Gastrocnemius medialis (tissue), 4 donors: ENCODE measurements at places on chromosomes 3 and 15.
A peak's percentile ranks its signal among the peaks of the same experiment; 100 is the strongest.

GRCh38 chr15:57751177-57751800, 44.8 kb downstream of the POLR2M start:
- no peaks in the 10 kb centered on the region for H3K36me3 ChIP-seq
- no peak overlapping the region for H3K4me3 ChIP-seq
- DNase-seq = no peak

- H3K27me3 ChIP-seq = no peaks in the 10 kb centered on the region
- DNase-seq = peak; percentile 76
- peak overlapping the region; percentile 90 for H3K27ac ChIP-seq
- peak overlapping the region; percentile 40 for H3K4me3 ChIP-seq
- peaks cover 25% of the 10 kb centered on the region for H3K4me1 ChIP-seq
These were observed 28.5 kb downstream of the BTD start for GRCh38 chr3:15629860-15630597.

DNA sequence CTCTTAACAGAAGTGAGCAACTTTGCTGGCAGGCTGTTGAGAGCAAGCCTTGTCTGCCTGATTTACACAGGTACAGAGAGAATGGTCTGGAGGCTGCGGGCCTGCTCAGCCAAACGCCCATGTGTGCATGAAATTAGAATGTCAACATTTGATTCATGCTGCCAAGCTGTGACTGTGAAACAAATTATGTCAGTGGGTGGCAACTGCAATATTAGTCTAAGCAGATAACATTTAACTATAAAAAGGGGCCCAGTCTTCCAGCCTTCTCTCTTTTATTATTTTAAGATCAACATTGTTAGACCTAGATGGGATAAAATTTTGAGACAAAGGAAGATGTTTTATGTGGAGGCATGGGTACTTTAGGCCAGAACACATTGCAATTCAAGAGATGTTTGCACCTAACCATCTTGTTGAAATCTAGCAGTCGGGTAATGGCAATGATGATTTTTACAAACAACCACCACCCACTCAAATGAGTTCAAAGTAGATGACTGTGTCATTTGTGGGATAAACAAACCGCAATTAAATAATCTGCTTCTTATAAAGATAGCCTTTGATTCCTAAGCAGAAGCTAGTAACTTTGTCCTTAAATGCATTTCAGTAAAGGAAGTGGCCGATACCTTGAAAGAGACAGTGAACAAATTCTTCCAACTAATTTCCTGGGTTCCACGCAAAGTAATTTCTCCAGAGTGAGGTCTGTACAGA, 70.2 kb downstream of the FOXB1 start:
- no peaks in the 10 kb centered on the region for H3K36me3 ChIP-seq
- H3K4me3 ChIP-seq = no peak overlapping the region
- H3K4me1 ChIP-seq = no peaks in the 10 kb centered on the region

DNA sequence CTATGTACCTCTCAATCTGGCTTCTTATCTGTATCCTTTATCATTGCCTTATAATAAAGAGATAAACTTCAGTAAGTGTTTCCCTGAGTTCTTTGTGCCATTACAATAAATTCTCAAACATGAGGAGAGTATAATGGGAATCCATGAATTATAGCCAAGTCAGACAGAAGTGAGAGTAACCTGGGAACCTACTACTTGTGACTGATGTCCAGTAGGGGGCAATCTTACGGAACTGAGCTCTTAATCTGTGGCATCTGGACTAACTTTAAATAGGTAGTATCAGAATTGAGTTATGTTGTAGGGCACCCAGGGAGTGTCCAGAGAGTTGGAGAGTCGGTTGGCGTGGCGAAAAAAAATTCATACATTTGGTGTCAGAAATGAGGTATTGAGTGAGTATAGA, 542.6 kb downstream of the ZBBX start:
- H3K27me3 ChIP-seq = no peaks in the 10 kb centered on the region
- no peak overlapping the region for H3K27ac ChIP-seq
- H3K4me1 ChIP-seq = no peaks in the 10 kb centered on the region
- no peaks in the 10 kb centered on the region for H3K36me3 ChIP-seq
- no peak for DNase-seq
- no peak overlapping the region for H3K4me3 ChIP-seq

- no peaks in the 10 kb centered on the region for H3K4me1 ChIP-seq
- DNase-seq = no peak
- no peaks in the 10 kb centered on the region for H3K27me3 ChIP-seq
- no peak overlapping the region for H3K27ac ChIP-seq
These were observed 120.3 kb downstream of the LRRK1 start for GRCh38 chr15:101039461-101039860.

- H3K27ac ChIP-seq = no peak overlapping the region
- no peak overlapping the region for H3K4me3 ChIP-seq
- H3K4me1 ChIP-seq = no peaks in the 10 kb centered on the region
- H3K27me3 ChIP-seq = no peaks in the 10 kb centered on the region
These were observed 61.0 kb downstream of the OTOL1 start for GRCh38 chr3:161557445-161558150.

DNA sequence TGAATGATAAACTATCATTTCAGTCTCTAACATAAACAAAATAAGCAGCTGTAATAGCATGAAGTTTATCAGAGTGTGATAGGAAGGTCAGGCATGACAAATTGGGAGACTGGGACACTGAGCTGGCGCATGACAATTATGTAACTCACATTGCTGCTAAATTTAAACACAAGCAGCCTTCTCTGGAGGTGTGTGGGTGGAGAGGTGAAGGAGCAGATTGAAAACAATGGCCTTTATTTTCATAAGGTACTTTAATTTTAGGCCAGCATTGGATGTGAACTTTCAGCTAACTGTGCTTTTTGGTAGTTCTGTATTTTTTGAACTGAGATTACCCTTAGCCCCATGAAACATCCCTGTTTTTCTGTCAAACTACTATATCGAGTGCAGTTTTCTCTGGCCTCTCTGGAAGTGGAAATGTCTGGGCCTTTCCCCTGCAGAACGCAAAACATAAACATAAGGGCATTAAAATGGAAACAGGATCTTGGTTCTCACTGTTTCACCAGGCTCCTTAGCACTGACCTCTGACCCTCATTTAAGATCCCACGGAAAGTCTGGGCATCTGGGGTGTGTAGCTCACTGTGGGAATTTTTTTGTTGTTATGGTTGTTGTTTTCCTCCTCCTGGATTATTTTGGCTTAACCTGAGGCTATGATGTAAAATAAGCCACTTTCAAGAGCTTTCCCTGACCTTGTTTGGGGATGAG, 160.1 kb upstream of the DPH6 start:
- peak; percentile 42 for DNase-seq
- no peaks in the 10 kb centered on the region for H3K27me3 ChIP-seq
- H3K4me3 ChIP-seq = no peak overlapping the region
- H3K4me1 ChIP-seq = peaks cover 17% of the 10 kb centered on the region
- no peaks in the 10 kb centered on the region for H3K36me3 ChIP-seq

DNA sequence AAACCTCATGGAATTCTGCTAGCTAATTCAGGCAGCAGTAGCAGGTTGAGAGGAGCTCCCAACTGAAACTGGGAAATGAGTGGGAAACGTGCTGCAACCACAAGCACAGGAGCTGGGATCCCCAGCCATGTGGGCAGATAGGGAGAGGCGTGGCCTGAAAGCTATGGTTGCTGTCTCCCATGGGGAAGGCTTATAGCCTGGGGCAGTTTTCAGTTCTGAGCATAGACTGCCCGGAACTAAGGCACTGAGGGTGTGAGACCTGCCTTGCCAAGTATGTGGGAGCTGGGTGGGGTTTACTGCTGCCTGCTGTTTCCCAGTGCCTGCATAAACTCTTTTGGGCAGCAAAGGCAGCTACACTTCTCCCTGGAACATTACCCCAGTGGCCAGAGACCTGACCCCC, 229.5 kb downstream of the TUSC7 start:
- H3K4me3 ChIP-seq = no peak overlapping the region
- no peaks in the 10 kb centered on the region for H3K27me3 ChIP-seq
- no peaks in the 10 kb centered on the region for H3K4me1 ChIP-seq
- DNase-seq = no peak
- H3K36me3 ChIP-seq = no peaks in the 10 kb centered on the region

DNA sequence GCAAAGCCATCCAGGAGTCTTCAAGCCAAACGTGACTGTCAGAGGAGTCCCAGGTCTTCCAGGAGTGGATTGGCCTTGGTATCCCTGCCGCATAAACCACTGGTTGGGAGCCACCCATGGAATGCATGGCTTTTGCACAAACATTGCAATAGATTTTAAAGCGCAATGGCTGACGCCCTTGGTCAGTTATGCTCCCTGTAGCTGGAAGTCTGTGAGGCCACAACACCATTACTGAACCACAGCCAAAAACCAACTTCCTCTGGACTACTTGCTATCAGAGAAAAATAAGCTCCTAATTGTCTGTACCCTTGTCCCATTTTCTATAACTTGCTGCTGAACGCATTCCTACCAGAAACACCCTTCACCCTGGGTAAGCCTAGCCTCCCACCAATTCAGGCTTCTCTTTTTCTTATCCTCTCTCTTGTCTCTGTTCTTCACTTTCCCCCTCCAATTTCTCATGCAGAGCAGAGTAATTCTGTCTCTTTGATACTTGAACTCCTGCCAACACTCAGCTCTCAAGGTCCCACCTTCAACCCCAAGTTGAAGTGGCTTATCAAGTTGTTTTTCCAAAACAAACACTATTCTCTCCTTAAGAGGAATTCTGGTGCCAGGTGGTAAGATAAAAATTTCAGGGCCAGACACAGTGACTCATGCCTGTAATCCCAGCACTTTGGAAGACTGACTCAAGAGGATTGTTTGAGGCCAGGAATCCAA, 176.4 kb upstream of the UBE2E1 start:
- H3K27me3 ChIP-seq = no peaks in the 10 kb centered on the region
- H3K4me3 ChIP-seq = no peak overlapping the region
- DNase-seq = no peak

- H3K27ac ChIP-seq = no peak overlapping the region
- no peaks in the 10 kb centered on the region for H3K36me3 ChIP-seq
- H3K27me3 ChIP-seq = no peaks in the 10 kb centered on the region
- H3K4me3 ChIP-seq = no peak overlapping the region
- DNase-seq = no peak
- H3K4me1 ChIP-seq = no peaks in the 10 kb centered on the region
These were observed 200.7 kb downstream of the KCNH8 start for GRCh38 chr3:19348941-19349564.

DNA sequence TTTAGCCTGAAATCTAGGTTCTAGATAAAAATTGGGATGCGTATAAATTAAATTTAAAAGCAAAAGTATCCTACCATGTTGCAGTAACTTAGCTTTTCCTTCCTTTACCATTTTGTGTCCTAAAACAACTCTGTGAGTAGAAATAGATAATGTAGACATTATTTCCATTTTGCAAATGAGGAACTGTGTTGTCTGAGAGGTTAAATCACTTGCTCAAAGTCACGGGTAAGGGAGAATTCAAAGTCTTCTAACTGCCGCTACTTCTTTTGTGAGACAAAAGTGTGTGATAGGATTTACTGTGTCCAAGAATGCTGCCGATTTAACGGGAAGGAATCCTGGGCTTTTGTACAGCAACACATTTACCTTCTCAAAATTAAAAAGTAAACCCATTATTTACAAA, 40.7 kb downstream of the MYO1E start:
- no peak overlapping the region for H3K4me3 ChIP-seq
- no peaks in the 10 kb centered on the region for H3K27me3 ChIP-seq
- no peak overlapping the region for H3K27ac ChIP-seq
- no peaks in the 10 kb centered on the region for H3K36me3 ChIP-seq
- peaks cover 8% of the 10 kb centered on the region for H3K4me1 ChIP-seq

GRCh38 chr15:60757831-60758570, 279.1 kb upstream of the ICE2 start:
- H3K27ac ChIP-seq = no peak overlapping the region
- DNase-seq = no peak
- H3K4me1 ChIP-seq = peaks cover 50% of the 10 kb centered on the region
- H3K36me3 ChIP-seq = no peaks in the 10 kb centered on the region
- H3K27me3 ChIP-seq = no peaks in the 10 kb centered on the region

GRCh38 chr3:114011059-114011797, 45.1 kb downstream of the CCDC191 start:
- no peaks in the 10 kb centered on the region for H3K27me3 ChIP-seq
- no peak overlapping the region for H3K4me3 ChIP-seq
- no peak for DNase-seq
- no peaks in the 10 kb centered on the region for H3K4me1 ChIP-seq
- no peak overlapping the region for H3K27ac ChIP-seq

GRCh38 chr3:172201136-172201869, 161.9 kb downstream of the FNDC3B start:
- H3K4me3 ChIP-seq = no peak overlapping the region
- peaks cover 38% of the 10 kb centered on the region for H3K4me1 ChIP-seq
- no peaks in the 10 kb centered on the region for H3K27me3 ChIP-seq
- H3K36me3 ChIP-seq = no peaks in the 10 kb centered on the region
- peak overlapping the region; percentile 20 for H3K27ac ChIP-seq

GRCh38 chr3:130420466-130420865, 75.0 kb downstream of the COL6A5 start:
- no peaks in the 10 kb centered on the region for H3K27me3 ChIP-seq
- no peak overlapping the region for H3K27ac ChIP-seq
- DNase-seq = no peak
- H3K4me1 ChIP-seq = no peaks in the 10 kb centered on the region

GRCh38 chr3:57998366-57999283, 9.6 kb upstream of the FLNB start:
- no peaks in the 10 kb centered on the region for H3K4me1 ChIP-seq
- DNase-seq = no peak
- H3K36me3 ChIP-seq = no peaks in the 10 kb centered on the region
- H3K27ac ChIP-seq = no peak overlapping the region
- H3K27me3 ChIP-seq = no peaks in the 10 kb centered on the region
- H3K4me3 ChIP-seq = no peak overlapping the region

GRCh38 chr3:71254281-71255057, 329.1 kb downstream of the FOXP1 start:
- H3K27me3 ChIP-seq = no peaks in the 10 kb centered on the region
- no peak overlapping the region for H3K4me3 ChIP-seq
- no peak overlapping the region for H3K27ac ChIP-seq
- H3K4me1 ChIP-seq = peaks cover 2% of the 10 kb centered on the region

- peak; percentile 33 for DNase-seq
- H3K27ac ChIP-seq = no peak overlapping the region
- no peaks in the 10 kb centered on the region for H3K27me3 ChIP-seq
These were observed 66.1 kb upstream of the NR2F2 start for GRCh38 chr15:96264351-96264798.

DNA sequence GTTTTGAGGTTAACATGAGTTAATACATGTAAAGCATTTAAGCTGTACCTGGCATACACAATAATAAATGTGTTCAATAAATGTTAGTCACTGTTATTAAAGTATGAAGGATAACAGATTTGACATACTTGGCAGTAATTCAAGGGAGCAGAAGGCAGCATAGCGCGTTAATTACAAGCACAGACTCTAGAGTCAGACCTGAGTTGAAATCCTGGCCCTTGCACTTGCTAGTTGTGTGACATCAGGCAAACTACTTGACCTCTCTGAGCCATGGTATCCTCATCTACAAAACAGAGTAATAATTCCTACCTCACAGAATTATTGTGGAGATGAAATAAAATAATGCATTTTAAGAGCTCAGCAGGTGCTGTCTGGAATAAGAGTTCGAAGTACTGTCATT, 5.4 kb downstream of the IFT122 start:
- no peaks in the 10 kb centered on the region for H3K36me3 ChIP-seq
- H3K4me1 ChIP-seq = peaks cover 31% of the 10 kb centered on the region
- no peaks in the 10 kb centered on the region for H3K27me3 ChIP-seq
- no peak for DNase-seq

- H3K27me3 ChIP-seq = no peaks in the 10 kb centered on the region
- no peak for DNase-seq
- no peak overlapping the region for H3K4me3 ChIP-seq
- no peak overlapping the region for H3K27ac ChIP-seq
These were observed 82.0 kb downstream of the NTRK3 start for GRCh38 chr15:88174571-88174970.
